NCI-H460 (cell line): ENCODE measurements at places on chromosomes 16 and 17. TPM values are rescaled to one million over a fixed set of nuclear protein-coding genes. Genes with fewer than 3 reads are reported as not detected.

- no peak for DNase-seq
These were observed 58.8 kb upstream of the RHBDL3 start for GRCh38 chr17:32206861-32207260.

GRCh38 chr17:67678414-67678813, 39.3 kb upstream of the NOL11 start:
- no peak for DNase-seq

DNA sequence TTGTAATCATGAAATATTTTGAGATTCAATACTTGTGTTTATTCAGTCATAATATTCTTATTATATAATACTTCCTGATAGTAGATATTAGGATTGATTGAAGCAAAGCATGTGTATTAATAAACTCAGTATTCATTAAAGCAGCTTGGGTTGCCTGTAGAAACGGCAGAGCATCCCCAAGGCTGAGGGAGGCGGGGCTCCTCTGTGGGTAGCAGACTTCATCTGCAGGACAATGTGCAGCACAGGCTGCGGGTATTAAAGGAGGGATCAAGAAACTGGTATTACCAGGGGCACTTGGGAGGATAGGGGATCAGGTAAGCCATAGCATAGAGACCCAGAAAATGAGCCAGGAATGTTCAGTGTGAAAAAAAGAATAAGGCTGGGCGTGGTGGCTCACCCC, 213.6 kb downstream of the PRKCA start:
- no peak for DNase-seq

Gene PHOSPHO1
- not detected in 2 replicates for total RNA-seq

Gene APOBR
- 0.05 TPM in 1 of 2 replicates, not detected in the other for total RNA-seq

DNA sequence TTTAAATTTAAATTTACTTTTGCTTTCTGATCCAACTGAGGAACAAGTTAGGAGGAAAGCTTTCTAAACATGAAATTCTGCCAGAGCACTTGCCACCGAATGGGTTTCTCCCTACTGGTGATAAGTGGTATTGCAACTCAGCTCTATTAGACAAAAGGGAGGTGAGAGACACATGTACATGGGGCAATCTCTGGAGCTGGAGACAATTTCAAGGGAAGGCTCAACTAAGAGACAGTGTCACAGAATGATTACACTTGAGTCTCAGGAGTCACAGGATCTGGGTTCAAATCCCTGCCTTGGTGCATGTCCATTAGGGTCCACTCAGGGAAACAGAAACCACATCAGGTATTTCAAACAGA, 37.4 kb downstream of the SOCS1 start:
- no peak for DNase-seq

DNA sequence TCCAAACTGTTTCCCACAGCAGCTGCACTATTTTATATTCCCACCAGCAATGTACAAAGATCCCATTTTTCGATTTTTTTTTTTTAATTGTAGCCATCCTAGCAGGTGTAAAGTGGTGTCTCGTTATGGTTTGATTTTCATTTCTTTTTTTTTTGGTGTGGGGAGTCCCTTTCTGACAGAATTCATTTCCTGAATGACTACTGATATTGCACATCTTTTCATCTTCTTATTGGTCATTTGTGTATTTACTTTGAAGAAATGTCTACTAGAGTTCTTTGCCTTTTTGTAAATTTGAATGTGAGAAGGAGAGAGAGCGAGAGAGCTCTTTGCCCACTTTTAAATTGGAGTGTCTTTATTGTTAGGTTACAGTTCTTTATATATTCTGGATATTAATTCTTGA, 14.0 kb downstream of the CYB5B start:
- no peak for DNase-seq

- no peak for DNase-seq
These were observed 30.1 kb upstream of the GAA start for GRCh38 chr17:80071116-80071841.

Gene XYLT2
- total RNA-seq = 19.6 and 21.0 TPM in 2 replicates

DNA sequence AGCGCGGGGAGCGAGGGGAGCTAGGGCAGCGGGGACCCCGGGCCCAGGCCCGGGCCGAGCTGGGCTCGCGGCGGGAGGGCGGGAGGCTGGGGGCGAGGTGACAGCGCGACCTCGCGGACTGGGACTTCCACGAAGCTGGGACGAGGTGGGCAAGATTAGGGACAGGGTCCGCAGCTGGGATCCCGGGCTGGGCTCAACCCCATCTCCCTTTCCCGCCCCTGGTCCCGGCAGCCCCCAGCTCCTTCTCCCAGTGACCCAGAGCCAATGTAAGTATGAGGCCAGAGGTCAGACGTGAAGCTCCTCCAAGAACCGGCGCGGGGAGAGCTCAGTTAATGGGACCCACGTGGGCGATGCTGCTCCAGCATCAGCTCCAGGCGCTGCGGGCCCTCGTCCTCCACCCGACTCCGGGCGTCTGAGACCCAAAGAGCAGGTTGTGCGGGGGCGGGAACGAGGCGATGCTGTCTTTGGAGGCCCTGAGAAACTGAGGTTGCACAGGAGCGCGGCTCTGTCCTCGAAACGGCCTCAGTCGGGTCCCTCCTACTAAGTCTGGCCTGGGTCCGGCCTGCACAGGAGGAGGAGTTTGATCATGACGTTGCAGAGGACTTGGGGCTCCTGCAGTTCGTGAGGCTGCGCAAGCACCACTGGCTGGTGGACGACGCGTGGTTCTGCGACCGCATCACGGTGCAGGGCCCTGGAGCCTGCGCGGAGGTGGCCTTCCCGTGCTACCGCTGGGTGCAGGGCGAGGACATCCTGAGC, 585 bp downstream of the ALOX12 start:
- no peak for DNase-seq

GRCh38 chr17:35879773-35880654, at the start of gene CCL5:
CCL5 (minus strand) TSS chr17:35880360.
- no peak for DNase-seq

Gene SYNGR2
- total RNA-seq = 61.7 and 68.8 TPM in 2 replicates

GRCh38 chr16:48852951-48853350, 243.0 kb upstream of the N4BP1 start:
- DNase-seq = no peak

GRCh38 chr16:66344533-66345145, 21.9 kb upstream of the CDH5 start:
- DNase-seq = peak; percentile 52

Gene SEZ6L2
- total RNA-seq = 14.7 and 18.7 TPM in 2 replicates

- DNase-seq = peak; percentile 51
These were observed 65.0 kb downstream of the TBC1D16 start for GRCh38 chr17:79970576-79971068.

Gene CCDC154
- 0.42 and 0.61 TPM in 2 replicates for total RNA-seq

Gene ERAL1
- total RNA-seq = 30.9 and 43.6 TPM in 2 replicates

DNA sequence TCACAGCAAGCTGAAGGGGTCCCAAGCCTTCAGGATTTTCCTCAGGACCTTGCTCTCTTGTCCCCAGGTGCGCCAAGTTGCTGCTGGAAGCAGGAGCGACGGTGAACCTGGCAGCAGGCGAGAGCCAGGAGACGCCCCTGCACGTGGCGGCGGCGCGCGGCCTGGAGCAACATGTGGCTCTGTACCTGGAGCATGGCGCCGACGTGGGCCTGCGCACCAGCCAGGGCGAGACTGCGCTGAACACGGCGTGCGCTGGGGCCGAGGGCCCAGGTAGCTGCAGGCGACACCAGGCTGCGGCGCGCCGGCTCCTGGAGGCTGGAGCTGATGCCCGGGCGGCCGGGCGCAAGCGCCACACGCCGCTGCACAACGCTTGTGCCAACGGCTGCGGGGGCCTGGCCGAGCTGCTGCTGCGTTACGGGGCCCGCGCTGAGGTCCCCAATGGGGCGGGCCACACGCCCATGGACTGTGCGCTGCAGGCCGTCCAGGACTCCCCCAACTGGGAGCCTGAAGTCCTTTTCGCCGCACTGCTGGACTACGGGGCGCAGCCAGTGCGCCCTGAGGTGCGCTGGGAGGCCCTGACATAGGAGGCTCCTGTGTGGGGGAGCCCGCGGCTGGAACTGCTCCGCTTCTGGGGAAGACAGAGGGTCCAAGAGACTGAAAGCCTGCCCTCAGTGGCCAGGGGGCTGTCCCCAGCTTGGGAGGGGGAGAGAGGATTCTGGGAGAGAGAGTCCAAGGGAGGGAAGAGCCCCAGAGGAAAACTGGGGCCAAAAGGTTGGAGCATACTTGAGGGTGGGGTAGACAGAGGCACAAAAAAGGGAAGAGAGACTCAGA, 6.4 kb downstream of the ASB16 start:
- DNase-seq = no peak

DNA sequence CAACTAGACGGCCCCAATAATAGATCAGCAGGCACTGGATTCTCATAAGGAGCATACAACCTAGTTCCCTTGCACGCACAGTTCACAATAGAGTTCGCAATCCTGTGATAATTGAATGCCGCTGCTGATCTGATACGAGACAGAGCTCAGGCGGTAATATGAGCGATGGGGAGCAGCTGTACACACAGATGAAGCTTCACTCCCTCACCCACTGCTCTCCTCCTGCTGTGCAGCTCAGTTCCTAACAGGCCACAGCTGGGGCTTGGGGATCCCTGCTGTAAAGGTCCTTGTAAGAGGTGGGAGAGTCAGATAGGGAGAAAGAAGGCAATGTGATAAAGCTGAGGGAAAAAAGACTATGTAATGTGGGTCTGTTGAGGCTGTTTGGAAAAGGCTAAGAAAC, 577.5 kb downstream of the RBFOX1 start:
- no peak for DNase-seq

Gene USH1G
- total RNA-seq = not detected in 2 replicates

Gene KRTAP1-3
- not detected in 2 replicates for total RNA-seq
